ENCODE measurements at places on chromosomes 16 and 17. TPM values are rescaled to one million over a fixed set of nuclear protein-coding genes. Genes with fewer than 3 reads are reported as not detected.

ALOX15 gene
- not detected for polyA plus RNA-seq

DNA sequence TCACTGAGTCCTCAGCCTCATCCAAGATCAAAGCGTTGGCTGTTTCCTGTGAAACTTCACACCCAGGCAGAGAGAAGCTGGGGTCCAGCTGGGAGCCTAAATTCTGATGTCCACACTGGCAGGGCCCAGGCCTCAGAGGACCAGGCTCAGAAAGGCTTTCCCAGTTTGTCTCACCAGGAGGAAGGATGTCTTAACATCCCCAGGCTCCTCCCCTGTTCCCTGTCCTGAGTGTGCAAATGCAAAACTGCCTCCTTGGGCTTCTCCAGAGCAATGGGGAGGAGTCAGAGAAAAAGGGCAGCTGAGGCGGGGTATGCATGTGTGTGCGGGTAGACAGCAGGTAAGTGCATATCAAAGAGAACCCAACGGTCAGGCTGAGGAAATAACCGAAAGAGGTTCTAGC is 45.7 kb downstream of the CUEDC1 start:
- no peak for DNase-seq

- peak; percentile 72 for DNase-seq
These were observed 4.9 kb upstream of the ZNF267 start for GRCh38 chr16:31868691-31869167.

DNA sequence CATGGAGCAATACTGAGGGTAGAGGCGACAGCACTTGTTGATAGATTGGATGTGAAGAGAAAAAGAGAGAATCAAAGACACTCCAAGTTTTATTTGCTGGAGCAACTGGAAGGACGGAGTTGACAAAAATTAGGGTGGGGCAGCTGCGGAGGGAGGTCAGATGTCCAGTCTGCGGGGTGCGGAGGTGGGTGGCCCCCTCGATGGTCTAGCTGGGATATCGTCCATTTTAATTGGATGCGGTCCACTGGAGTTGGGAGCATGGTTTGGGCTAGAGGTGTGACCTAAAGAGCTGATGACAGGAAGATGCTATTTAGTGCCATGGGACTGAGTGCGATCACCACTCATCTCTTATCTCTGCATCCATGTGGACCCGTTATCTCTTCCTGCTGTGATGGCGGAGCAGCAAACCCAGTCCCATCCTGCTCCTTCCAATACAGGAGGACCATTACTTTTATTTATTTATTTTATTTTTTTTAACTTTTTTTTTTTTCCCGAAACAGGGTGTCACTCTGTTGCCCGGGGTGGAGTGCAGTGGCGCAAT is 48.3 kb upstream of the CBX4 start:
- DNase-seq, result no peak

Data from IMR-90 (cell line).